ENCODE measurements at places on chromosomes 16 and 17.

DNA sequence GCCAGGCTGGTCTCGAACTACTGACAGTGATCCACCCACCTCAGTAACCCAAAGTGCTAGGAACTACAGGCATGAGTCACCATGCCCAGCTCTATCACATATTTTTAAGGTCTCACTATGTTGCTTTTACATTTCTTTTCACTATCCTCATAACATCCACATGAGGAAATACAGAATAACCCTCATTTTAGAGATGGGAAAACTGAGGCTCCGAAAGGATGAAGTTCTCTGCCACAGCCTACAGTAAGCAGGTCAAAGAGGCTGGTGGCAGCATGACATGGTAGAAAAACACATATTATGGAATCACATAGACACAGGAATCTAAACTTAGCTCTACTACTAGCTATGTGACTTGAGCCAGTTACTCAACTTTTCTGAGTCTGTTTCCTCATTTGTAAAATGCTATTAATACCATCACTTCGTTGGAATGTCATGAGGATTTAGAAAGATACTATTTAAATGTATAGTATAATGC lies 32.2 kb downstream of the APPBP2 start:
- DNase-seq: peak; percentile 67

GRCh38 chr16:51409001-51409675 lies 258.1 kb upstream of the SALL1 start:
- DNase-seq: no peak

GRCh38 chr17:304461-304860 lies 48.1 kb downstream of the RPH3AL start:
- DNase-seq: no peak

DNA sequence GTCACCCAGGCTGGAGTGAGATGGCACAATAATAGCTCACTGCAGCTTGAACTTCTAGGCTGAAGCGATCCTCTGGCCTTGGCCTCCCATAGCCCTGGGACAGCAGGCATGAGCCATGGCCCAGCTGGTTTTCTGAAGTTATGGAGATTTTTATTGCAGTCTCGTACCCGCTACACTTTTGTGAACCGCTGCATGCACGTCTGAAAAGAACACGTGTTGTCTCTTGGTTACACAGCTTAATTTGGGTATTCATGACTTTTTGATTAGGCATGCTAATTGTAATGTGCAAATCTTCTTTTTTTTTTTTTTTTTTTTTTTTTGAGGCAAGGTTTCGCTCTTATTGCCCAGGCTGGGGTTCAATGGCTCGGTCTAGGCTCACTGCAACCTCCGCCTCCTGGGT lies 13.4 kb downstream of the SLC25A10 start:
- no peak for DNase-seq

GRCh38 chr16:29182501-29182900 lies 197.6 kb downstream of the LAT start:
- DNase-seq: no peak

DNA sequence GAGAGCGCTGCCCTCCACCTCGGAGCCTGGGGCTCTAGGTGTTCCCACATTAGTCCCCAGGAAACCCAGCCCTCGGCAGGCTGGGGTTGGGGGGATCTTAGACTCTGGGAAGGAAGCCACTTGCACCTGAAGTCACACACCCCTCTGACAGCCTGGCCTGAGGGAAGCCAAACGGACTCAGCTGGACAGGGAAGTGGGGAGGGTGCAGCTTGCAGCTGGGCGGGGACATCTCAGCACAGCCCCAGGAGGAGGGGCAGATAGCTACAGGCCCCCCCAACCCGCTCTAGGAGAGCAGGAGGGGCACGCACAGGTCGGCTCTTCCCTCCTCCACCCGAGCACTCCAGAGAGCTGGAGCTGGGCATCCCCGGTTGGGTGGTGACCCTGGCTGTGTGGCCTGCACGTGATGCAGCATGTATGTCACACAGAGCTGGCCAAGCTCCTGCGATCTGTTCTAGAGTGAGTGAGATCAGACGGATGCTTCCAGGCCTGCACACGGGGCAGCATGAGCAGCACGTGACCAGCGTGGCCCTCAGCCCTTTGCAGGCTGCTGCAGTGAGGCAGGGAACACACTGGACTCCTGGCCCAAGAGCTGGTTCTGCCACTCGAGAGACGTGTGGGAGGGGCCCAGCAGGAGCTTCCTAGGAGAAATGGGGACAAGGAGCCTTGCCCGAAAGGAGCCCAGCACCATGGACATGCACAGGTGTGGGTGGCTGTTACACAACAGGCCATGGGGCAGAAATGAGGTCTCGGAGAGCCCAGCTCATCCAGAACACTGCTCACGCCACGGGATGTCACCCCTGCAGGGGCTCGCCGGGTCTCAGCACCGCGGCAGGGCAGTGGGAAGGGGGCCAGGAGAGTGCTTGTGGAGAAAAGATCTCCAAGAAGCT lies 15.4 kb downstream of the KIFC3 start:
- no peak for DNase-seq

GRCh38 chr17:75777296-75777922 lies 7.2 kb upstream of the UNK start:
- DNase-seq: no peak

- DNase-seq: no peak
These were observed 5.7 kb downstream of the ASPSCR1 start for GRCh38 chr17:81983011-81983638.

- no peak for DNase-seq
These were observed 18.4 kb upstream of the EXOC7 start for GRCh38 chr17:76121932-76122430.

GRCh38 chr16:69328854-69329316 lies 1.5 kb downstream of the PDF start:
- DNase-seq: no peak

DNA sequence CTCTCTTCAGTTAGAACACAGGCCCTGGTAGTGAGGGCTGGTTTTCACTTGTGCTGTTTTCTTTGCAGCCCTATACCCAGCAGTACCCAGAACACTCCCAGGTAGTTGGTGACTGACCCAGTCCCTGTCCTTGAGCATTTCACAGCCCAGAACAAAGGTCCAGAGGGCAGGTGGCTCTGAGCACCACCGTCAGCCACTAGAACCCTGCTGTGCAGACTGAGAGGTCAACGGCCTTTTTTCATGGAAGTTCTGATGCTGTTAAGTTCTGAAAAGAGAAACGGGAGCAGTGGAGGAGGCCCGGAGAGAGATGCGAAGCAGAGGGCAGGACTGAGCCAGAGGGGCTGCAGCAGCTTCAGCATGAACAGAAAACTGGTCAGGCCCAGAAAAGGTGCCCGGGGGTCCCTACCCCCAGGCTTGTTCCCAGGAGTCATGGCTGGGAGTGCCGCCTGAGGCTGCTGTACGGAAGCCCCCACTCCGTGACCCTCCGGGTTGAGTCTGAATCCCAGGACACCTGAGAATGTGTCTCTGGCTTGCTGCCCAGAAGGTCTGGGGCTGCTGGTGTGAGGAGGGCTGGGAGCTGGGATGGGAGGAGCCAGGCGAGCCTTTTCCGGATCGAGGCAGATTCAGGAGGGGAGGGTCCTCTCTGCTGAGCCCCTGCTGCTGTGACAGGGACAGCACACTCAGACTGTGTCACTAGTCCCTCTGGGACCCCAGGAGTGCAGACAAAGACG lies 8.7 kb downstream of the ZNF276 start:
- DNase-seq: no peak

DNA sequence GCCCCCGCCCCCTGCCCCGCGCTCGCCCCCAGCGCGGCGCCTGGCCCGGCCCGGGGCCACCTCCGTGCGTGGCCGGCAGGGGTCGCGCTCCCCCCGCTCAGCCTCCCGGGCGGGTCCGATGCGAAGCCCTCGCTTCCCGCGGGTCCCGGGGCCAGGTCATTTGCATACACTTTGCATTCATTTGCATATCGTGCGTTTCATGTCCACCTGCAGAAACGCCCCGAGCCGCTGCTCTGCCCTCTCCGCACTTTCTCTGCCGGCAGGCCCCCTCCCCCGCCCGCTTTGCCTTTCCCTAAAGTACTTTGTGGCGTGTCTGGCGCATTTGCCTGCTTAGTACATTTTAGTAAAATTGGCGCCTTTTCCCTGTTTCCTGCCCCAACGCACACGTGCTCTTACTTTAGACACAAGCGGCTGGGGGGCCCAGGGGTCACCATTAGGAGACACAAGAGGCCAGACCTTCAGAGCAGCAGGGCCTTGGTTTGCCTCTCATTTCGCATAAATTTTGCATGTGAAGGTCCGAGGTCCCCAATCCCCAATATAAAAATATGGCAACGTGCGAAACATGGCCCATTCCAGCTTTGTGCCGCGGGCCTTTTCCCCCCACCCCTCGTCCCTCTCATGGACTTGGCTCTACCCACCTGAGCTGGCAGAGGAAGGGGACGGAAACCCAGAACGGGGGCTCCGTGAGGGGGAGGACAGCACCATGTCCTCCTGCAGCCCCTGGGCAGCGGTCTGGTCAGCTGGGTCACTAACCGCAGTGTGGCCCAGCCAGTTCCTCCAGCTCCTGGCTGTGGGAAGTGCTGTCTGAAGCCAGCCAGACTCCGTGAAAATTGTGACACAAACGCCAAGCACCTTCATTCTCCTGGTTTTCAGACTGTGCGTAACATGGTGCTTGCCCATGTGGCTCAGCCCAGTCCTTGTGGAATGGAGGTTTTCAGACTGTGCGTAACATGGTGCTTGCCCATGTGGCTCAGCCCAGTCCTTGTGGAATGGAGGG lies 34.8 kb downstream of the CBFA2T3 start:
- DNase-seq: no peak

- DNase-seq: no peak
These were observed 16.4 kb upstream of the GLG1 start for GRCh38 chr16:74623214-74623838.

Measured in AG04449 (cell line).